ENCODE measurements at places on chromosomes 7 and 10.

GRCh38 chr10:63221950-63222349 lies 88.8 kb downstream of the NRBF2 start:
- H3K4me3 ChIP-seq, result no peak overlapping the region
- no peak overlapping the region for H3K27ac ChIP-seq
- H3K27me3 ChIP-seq, result no peaks in the 10 kb centered on the region

GRCh38 chr7:125654076-125654475 lies 724.5 kb upstream of the POT1 start:
- no peak overlapping the region for H3K27ac ChIP-seq
- H3K4me3 ChIP-seq, result no peak overlapping the region
- no peaks in the 10 kb centered on the region for H3K36me3 ChIP-seq
- peaks cover 1% of the 10 kb centered on the region for H3K4me1 ChIP-seq

DNA sequence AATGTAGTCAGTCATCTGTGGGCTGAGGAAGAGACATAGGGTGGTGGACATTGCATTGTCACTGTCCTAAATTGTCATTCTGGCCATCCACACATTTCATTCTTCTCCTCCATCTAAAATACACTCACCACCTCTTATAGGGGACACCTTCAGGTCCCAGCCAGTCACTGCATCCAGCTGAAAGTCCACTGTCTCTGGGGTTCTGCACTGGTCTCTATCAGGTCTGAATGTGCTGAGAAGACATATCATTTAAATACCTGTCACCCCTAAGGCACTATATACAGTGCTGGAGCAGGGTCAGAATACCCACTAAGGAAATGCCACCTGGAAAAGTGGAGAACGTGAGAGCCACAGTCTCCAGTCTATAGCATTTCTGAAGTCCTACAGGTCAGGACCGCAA lies 29.6 kb downstream of the SH2D4B start:
- DNase-seq, result no peak
- no peaks in the 10 kb centered on the region for H3K36me3 ChIP-seq
- no peaks in the 10 kb centered on the region for H3K4me1 ChIP-seq
- no peak overlapping the region for H3K27ac ChIP-seq

DNA sequence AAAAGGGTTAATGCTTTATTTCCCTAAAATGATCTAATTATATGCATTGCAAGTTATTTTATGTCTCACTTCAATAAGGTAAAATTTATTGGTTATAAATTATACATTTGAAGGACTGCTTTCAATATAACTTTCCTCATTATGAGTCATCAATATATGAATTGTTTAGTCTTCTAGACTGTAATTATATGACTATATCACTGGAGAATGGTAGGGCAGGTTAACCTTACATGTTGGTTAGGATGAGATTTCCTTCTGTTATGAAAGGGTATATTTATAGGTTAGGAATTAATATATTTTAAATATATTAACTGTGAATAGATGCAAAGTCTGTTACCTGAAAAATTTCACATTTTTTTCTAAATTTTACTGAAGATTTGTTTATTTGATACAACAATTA lies 406.4 kb upstream of the ETV1 start:
- no peak for DNase-seq
- no peak overlapping the region for H3K4me3 ChIP-seq
- H3K27ac ChIP-seq, result no peak overlapping the region
- H3K4me1 ChIP-seq, result no peaks in the 10 kb centered on the region

DNA sequence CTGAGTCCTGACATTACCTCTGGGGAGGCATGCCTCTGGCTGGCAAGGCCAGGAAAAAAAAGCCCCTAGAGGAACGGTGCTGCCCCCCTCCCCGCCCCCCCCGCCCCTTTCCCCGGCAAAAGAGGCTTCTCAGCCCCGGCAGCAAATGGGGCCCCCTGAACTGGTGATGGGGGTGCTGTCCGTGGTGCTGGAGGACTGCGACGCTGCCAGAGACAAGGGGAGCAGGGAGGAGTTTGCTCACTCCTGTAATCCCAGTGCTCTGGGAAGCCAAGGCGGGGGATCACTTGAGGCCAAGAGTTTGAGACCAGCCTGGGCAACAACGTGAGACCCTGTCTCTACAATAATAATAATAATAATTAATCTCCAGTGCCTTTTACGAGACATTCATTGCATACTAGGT lies 23.7 kb downstream of the SRRM3 start:
- H3K4me3 ChIP-seq, result no peak overlapping the region
- no peak for DNase-seq
- H3K27ac ChIP-seq, result no peak overlapping the region
- no peaks in the 10 kb centered on the region for H3K27me3 ChIP-seq
- no peaks in the 10 kb centered on the region for H3K36me3 ChIP-seq

DNA sequence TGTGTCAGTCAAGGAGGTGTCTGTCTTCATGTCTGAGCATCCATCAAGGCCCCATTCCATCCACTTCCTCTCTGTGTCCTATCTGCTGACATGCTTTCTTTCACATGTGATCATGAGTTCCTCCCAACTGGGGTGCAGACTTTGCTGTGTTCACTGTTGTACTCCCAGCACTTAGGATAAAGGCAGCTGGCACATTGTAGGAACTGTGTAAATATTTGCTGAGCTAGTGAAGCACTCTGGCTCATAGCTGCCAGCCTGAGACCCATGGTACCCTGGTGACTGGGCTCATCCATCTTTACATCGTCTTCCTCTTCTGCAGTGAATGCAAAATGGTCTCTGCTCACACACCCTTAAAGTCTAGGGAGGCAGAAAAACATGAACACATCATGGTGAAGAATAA lies 242.2 kb upstream of the IGFBP3 start:
- H3K27me3 ChIP-seq, result no peaks in the 10 kb centered on the region
- H3K36me3 ChIP-seq, result no peaks in the 10 kb centered on the region
- no peak for DNase-seq
- no peak overlapping the region for H3K4me3 ChIP-seq

DNA sequence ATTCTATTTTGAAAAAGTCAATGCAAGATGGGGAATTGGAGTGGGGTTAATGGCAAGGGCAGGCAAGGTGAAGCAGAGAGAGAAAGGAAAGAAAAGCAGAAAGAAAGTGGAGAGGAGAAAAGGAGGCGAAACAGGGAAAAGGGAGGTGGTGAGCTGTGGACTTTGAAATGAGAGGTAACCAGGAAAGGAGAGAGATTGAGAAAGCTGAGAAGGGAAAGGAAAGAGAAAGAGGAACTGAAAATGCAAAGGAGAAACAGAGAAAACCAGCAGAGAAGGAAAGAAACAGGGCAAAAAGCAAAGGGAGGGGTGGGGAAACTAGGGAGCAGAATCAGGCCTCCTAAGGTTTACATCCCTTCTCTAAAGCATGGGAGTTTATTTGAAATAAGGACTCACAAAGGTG lies 72.5 kb upstream of the TPK1 start:
- no peak overlapping the region for H3K27ac ChIP-seq
- no peak overlapping the region for H3K4me3 ChIP-seq
- H3K4me1 ChIP-seq, result no peaks in the 10 kb centered on the region

DNA sequence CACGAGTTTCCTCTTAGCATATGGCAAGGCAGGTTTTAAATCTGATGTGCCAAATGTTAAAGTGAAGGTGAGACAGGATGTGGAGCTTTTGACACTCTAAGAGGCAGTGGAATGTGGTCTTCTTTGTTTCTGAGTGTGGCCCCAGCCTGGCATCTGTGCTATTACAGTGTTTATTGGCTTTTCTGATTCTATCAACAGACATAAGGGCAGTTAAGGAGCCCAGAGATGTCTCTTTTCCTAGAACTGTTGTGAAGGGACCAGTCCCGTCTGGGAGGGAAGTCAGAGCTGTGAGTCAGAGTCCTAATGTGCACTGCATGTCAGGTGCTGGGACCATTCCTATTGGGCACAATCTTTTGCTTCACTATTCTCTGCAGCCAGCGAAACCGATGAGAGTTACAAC lies 32.5 kb downstream of the TRUB1 start:
- H3K4me3 ChIP-seq, result no peak overlapping the region
- H3K27me3 ChIP-seq, result no peaks in the 10 kb centered on the region
- H3K27ac ChIP-seq, result no peak overlapping the region
- no peak for DNase-seq
- H3K36me3 ChIP-seq, result no peaks in the 10 kb centered on the region

DNA sequence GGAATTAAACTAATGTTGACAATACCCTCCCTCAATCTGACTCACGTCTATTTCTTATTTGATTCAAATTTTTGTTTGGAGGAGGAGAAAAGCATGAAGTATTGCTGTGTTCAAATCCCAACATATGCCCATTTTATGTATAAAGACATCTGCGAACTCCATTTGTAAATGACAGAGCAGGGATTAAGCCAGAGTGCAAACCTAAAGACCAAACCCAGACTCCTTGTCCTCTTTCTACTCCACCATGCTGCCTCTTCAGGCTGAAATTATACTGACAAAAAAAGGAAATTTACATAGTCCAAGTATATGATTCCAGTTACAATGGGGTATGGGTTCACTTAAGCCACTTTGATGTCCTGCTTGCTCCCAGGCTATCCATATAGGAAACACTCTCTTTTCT lies 383.1 kb downstream of the ADRA2A start:
- no peak overlapping the region for H3K27ac ChIP-seq
- no peak overlapping the region for H3K4me3 ChIP-seq
- no peaks in the 10 kb centered on the region for H3K36me3 ChIP-seq
- no peaks in the 10 kb centered on the region for H3K27me3 ChIP-seq
- DNase-seq, result no peak
- no peaks in the 10 kb centered on the region for H3K4me1 ChIP-seq

DNA sequence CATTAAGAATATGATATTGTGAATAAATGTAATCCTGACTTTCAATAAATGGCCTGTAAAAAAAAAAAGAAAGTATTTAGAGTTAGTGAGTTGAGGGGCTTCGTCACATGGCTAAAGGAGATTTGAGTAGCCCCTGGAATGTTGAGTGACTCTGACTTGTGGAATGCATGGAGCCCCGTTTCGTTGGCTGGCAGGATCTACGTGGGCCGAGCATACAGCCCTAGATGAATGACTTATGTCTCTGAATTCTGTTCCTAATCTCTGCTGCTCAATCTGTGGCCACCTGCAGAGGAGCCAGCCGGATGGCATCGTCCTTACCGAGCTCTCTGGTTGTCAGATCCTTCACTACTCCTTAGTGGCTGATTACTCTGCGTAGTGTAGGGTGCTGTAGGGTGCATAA lies 155.7 kb downstream of the MGMT start:
- no peak overlapping the region for H3K27ac ChIP-seq
- no peaks in the 10 kb centered on the region for H3K36me3 ChIP-seq
- no peak overlapping the region for H3K4me3 ChIP-seq
- H3K4me1 ChIP-seq, result no peaks in the 10 kb centered on the region

DNA sequence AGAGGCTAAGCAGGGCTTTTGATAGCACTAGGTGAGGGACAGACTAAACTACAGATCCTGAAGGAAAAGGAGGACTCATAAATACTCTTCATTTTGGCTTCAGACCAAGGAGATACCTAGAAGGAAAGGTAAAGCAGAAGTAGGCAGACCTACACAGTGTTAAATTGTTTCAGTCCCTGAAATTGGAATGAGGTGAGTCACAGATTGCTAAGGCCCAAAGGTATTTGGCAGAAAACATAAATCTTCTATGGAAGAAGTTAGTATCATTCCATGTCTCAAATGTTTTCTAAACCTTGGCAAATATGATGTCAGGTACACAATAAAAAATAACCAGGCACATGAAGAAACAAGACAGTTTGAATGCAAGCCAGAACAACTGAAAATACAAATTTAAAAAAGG lies 30.0 kb downstream of the MTERF1 start:
- H3K4me3 ChIP-seq, result no peak overlapping the region
- DNase-seq, result no peak
- H3K27me3 ChIP-seq, result no peaks in the 10 kb centered on the region
- no peaks in the 10 kb centered on the region for H3K4me1 ChIP-seq
- H3K27ac ChIP-seq, result no peak overlapping the region

DNA sequence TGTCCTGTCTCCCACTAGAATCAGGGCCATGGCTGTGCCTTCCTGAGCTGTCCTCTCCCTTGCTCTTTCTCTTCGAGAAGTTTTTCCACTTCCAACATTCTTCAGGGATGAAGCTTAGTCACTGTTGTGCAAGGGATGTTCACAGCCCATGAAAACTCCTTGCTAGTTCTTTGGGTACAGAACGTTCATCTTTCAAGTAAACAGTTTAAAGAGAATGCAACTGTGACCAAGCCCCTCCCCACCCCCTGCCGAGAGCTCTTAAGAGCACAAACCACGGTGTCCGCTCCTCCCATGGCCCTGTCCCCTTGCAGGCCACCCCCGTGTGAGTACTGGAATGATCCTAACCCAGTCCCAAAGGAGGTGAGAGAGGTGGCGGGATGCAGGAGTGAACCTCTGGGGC lies 161.1 kb upstream of the RHEB start:
- no peaks in the 10 kb centered on the region for H3K36me3 ChIP-seq
- H3K4me3 ChIP-seq, result no peak overlapping the region
- H3K27ac ChIP-seq, result peak overlapping the region; percentile 18
- peak; percentile 47 for DNase-seq
- H3K27me3 ChIP-seq, result no peaks in the 10 kb centered on the region

- H3K27me3 ChIP-seq, result no peaks in the 10 kb centered on the region
- DNase-seq, result no peak
- peaks cover 6% of the 10 kb centered on the region for H3K4me1 ChIP-seq
- H3K4me3 ChIP-seq, result no peak overlapping the region
Observed at GRCh38 chr10:89399956-89400355, 7.5 kb downstream of the IFIT1 start.

- DNase-seq, result no peak
- H3K4me3 ChIP-seq, result no peak overlapping the region
- H3K27me3 ChIP-seq, result no peaks in the 10 kb centered on the region
- H3K27ac ChIP-seq, result no peak overlapping the region
- no peaks in the 10 kb centered on the region for H3K36me3 ChIP-seq
- no peaks in the 10 kb centered on the region for H3K4me1 ChIP-seq
Observed at GRCh38 chr7:15234431-15234830, 327.4 kb downstream of the AGMO start.
